ENCODE measurements at places on chromosomes 3 and 15.

DNA sequence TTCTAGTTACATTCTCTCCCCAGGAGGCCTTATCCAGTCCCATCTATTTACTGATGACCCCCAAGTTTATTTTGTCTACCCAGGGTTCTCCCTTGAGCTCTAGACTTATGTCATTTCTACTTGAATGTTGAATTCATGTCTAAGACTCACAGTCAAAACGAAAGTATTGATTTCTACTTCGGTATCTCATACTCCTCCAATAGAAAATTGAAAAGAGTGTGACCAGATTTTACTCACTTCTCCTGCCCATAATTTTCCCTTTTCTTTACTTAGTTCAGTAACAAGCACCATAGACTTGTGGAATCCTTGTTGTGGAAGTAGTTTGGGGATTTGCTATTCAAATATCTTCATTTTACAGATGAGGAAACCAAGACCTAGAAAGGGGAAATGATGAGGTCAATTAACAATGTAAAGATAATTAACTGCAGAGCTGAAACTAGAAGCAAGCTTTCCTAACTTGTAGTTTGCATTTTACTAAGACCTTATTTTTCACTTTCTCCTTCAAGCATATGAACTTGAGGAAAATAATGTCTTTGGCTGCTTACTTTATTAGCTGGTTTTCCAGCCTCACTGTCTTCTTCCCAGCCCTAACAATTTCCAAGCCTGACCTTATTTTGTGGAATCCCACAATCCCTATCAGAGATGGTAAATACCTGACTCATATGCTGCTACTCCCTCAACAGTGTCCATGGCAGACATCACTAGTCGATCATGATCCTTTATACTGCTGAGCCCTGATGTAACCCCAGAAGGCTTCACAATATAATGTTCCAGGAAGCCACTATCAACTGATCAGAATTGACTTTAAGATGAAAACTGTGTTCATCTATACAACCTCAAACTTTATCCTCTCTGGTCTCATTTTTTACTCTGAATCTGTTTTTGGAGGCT, 123.9 kb upstream of the AGBL1 start:
- peak; percentile 52 for DNase-seq

DNA sequence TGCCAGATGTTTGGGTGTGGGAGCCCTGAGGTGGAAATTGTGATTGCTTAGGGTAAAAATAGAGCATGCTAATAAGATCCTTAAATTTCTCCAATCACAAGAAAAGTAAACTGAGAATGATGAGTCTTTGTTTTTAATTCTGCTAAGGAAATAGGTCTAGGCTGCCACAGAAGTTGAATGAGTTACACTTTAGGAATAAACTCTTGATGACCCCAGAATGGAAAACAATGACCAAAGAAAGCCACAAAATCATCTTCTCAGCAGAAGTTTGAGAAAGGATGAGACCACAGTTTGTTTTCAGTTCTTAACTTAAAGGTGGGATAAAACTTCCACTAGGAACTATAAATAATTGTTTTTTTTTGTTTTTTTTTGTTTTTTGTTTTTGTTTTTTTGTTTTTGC, 164.6 kb upstream of the BCL6 start:
- no peak for DNase-seq

DNA sequence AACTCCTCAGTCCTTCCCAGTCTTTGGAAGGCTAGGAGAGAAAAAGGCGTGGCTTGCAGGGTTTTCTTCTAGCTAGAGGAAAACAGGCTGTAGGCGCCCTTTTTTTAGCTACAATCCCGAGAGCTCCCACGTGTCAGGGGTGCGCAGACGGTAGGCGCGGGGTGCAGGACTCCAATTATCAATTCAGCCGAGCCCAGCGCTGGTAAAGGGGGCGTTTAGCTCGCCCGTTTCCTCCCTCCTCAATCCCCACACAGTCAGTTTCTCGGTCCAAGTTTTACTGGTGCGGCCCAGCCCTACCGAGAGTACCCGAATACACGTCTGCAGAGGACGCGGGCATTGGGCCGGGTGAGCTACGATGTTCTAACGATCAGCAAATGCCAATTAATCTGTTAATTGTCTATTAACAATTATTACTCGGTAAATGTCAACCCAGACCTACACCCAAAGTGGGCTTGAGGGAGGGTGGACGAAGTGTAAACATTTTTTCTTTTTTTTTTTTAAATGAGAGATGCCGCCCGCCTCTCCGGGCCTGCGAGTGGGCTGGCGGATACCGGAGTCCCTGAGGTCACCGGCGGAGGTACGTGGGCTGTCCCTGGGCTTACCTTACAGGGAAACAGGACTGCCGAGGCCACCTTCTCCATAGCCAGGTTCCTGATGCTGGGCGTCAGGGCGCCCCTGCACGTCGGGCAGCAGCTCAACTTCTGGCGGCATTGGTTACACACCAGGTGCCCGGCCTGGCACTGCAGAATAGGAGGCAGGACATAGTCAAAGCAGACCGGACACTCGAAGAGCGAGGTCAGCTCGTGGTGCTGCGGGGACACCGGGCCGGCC, 923 bp downstream of the SIAH2 start:
- DNase-seq = peak; percentile 44

DNA sequence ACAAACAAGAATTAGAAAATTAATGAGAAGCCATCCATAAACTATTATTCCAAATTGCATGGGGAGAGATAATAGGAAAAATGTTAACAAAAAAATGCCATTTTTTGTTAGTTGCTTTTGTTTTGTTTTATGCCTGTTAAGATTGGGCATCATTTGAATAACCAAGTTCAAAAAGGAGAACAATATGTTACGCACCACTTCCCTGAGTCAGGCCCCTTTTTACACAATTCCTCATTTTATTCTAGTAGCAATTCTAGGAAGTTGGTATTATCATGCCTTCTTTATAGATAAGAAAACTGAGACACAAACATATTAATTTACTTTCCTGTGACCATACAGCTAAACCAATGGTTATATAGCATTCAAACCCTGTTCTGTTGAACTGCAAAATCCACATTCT, 736.9 kb upstream of the CCDC54 start:
- DNase-seq = no peak

- no peak for DNase-seq
Observed at GRCh38 chr3:42525212-42525611, 22.8 kb downstream of the VIPR1 start.

DNA sequence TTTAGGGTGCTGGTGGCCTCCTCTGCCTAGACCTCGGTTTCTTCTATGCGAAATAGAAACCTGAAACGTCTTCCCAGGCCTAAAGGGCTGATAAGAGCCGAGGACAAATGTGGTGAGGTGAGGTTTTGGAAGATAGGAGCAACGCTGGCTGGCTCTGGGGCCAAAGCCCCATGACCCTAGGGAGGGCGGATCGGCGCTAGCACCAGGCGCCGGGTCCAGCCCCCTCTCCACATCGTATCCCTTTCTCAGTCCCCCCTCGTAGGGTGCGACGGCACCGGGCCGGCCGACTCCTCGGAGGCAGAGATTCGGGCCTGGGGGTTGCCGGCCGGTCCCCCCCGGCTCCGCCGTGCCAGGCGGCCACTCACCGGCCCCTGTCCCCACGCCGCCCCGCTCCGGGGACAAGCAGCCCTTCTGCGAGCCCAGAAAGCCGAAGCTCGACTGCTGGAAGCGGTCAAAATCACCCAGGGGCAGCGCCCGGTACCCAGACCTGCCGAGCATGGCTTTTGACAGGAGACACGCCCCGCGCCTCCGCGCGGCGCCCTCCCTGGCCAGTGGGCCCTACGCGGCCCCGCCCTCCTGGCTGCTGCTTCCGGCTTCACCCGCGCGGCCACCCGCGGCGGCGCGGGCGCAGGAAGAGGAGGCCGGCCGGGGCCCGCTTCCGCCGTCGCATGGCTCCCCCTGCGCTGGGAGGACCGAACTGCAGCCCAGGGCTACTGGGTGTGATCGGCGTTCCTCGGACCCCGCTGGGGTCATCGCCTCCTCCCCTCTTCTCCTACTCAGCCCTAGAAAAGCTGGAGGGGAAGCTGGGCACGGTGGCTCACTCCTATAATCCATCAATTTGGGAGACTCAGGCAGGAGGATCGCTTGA, at the start of gene STOML1:
STOML1 (minus strand) TSS at position 570 of the 868 bp plus-strand sequence; CDS start at position 498, 72 bp downstream.
- DNase-seq = peak; percentile 98

DNA sequence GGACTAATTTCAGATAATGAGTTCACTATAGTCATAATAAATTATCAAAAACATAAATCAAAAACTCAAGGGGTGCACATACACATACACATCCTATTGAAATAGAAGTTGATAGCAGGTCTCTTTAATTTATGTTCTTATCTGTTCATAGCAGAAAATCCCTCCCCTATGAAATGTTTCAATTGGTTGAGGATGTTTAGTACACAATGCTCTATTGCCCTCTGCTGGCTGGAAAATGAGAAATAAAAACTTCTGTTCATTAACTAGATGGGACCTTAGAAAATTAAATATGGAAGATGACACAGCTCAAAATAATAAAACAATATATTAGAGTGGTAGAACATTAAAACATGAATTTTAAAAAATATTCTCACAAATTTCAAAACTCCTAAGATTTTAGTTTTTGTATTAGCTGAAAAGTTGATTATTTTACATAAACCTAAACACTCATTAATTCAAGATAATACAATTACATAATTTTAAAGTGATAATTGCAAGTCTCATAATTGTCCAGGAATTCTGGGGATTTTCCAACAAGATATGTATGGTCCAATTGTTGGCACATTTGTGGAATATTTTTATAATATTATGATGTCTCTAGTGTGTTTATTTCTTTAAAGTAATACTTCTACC, 735.0 kb downstream of the ROBO1 start:
- DNase-seq = no peak

- DNase-seq = no peak
Observed at GRCh38 chr3:197050511-197050910, 20.9 kb upstream of the MELTF start.

GRCh38 chr15:84982301-84982920, 755 bp downstream of the PDE8A start:
- peak; percentile 62 for DNase-seq

DNA sequence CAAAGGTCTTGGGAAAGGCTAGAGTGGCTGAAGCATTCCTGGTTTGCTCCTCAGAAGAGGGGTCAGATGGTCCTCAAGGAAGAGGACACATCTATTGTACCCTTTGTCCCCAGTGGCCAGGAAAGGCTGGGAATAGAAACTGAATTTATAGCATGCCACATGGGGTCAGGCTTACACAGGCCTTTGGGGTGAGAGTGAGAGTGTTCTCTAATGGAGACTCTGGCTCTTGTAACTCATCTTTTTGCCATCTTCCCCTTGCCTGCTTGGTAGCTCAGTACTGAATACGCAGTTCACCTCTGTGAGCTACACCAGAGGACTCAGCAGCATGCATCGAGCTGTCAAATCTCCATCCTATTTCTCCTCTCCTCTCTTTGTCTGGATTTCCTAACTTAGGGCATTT, 87.5 kb downstream of the ATP2B2 start:
- no peak for DNase-seq

DNA sequence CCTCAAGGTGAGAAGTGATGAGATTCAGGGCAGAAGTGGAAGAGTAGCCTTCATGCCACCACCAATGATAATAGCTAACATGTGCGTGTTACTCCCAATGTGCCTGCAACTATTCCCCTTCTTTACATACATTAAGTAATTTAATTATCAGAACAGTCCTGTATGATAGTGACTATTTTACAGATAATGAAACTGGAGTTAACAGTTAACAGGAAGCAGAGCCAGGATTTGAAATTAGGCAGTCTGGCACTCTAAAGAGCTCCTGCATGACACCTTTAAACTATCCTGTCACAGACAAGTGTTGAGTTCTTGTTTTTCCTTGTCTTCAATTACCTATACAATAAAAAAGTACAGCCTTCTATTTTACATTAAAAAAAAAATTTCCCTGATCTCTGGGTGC, 148.8 kb downstream of the LEKR1 start:
- DNase-seq = no peak

DNA sequence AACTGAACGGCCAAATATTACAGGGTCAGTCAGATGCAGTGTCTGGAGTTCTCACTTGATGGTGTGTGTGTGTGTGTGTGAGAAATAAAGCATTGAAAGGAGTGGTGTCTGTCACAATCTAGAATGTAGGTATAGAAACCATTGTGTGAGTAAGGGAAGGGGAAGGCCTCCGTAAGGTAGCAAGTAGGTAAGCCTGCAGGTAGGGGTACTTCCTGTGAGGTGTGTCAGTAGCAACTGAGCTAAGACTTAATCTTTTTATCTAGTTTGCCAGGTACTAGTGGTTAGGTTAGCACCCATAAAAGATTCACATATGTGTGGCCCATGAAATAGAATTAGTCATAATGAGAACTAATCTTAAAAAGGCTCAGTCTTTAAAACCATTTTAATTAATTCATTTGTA, 1517.8 kb downstream of the SI start:
- no peak for DNase-seq

DNA sequence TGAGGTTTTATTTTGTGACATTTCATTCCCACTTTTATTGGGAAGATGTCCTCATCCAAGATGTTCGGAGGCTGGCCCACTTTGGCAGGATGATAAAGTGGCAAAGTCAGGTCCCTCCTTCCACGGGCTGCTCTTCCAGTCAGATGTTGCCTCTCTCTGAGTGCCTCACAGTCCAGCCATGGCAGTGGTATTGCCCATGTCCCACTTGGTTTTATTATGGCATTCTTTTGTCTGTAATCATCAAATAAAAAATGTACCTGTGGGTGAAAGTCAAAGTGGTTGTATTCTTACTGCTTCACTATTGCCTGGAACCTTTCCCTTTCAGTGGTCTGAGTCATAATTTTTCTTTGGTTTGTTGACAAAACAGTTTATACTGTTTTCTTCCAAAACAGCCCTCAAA, 20.2 kb downstream of the ARNT2 start:
- DNase-seq = no peak

DNA sequence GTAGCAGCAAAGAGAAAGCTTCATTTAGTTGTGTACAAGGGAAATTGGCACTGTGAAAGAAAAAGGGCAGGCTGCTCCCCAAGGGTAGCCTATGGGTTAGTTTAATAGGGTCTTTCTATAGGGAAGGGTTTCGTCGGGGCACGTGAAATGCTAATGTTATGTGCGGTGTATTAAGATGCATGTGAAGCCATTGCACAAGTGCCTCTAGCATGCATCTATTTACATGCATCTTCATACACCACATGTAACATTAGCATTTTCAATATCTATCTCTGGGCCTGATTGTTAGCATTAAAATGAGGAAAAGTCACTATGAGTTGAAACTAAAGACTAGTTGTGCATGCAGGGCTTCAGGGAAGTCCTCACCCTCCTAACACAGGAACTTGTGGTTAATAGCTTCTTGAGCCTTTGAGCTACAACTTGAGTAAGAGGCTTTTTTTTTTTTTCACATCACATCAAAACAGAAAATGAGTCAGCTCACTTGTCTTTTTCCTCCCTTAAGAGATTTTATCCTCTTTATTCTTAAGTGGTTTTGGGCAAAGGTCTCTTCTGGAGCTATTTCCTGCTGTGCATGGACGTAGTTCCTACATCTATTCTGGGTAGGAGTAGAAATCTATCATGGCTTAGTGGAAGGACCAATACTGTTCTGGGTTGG, 613.4 kb downstream of the ZPLD1 start:
- DNase-seq = no peak

DNA sequence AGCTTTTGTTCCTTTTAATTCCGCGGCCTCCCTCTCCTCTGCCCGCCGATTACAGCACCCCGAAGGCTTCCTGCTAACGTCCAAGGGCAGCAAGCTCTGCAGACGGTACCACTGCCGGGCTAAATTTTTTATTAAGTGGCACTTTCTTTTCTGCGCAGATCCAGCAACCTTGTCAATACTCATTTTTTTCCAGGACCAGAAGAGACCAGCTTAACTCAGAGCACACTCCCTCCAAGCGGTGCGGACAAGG, 542 bp upstream of the MEIS2 start:
- no peak for DNase-seq

All from GM06990 (cell line).